ENCODE measurements at places on chromosomes 2 and 18.
A peak's percentile ranks its signal among the peaks of the same experiment; 100 is the strongest.

DNA sequence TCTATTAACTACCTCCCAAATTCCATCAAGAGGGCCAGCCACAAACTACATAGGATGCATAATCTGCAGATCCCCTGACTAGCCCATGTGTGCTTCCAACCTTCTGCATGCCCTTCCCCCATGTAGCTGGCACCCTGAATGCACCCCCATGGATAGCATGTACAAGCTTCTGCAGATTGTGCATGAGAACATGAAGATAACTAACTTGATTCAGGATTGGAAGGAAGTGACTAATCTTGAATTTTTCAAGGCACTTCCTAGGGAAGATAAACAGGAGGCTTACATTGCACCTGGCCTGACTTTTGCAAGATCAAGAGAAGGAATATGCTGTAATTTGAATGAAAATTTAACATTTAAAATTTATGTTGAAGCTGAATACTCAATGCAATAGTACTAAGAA, 66.7 kb downstream of the CDC42EP3 start:
- no peak for DNase-seq

DNA sequence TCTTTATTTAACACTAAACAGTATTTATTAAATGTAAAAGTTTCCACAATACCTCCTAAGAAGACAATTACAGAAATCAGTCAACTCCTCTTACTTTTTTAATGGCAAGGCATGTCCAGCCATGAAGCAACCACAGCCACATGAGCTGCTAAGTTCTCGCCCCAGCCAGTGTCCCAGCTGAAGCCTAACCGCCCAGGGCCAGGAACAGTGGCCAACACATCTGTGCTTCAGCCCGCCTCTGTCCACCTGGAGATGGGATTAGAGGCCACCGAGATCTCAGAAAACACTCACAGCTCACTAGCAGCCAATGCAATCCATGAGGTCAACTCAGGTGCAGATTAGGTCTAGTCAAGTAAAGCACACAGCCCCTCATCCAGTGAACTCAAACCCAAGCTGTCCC, 40.2 kb downstream of the PID1 start:
- DNase-seq = no peak

GRCh38 chr2:157891643-157892041, 15.5 kb upstream of the ACVR1 start:
- no peak for DNase-seq

DNA sequence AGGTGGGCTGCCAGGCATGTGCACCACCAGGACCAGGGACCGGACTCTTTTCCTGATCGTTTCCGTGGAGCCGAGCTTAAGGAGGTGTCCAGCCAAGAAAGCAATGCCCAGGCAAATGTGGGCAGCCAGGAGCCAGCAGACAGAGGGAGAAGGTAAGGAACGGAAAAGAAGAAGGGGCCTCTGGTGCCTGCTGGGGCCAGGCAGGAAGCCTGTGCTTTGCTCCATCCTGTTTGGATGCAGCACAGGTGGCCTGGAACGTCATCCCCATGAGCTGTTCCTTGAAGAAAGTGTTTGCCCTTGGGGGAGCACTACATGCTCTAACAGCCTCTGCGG, 33.9 kb downstream of the CNGA3 start:
- no peak for DNase-seq

- DNase-seq = no peak
These were observed 5.8 kb upstream of the TNP1 start for GRCh38 chr2:216865658-216866057.

- no peak for DNase-seq
These were observed 73.3 kb downstream of the TMEM18 start for GRCh38 chr2:603869-604268.

GRCh38 chr2:183243758-183244157, 119.5 kb downstream of the NUP35 start:
- no peak for DNase-seq

- DNase-seq = no peak
These were observed 14.2 kb downstream of the ANO7 start for GRCh38 chr2:241202681-241203080.

DNA sequence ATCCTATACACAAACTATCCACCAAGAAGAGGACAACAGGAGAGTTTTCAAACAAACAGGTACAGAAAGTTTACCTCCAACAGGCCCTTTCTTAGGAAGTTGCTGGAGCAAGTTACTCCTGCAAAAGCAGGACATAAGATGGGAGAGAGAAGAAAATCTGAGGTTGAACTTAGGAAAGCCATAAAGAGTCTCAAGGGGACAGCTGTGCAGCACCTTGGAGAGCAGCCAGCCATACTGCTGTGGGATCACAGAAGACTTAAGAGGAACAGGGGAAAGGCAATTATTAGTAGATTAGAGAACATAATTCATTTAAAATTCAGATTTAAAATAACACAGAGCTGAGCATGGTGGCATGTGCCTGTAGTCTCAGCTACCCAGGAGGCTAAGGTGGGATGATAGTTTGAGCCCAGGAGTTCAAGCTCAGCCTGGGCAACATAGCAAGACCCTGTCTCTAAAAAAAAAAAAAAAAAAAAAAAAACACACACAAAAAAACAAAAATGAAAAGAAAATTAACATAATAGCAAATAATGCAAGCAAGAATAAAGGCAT, 148.1 kb upstream of the SIX3 start:
- DNase-seq = no peak

DNA sequence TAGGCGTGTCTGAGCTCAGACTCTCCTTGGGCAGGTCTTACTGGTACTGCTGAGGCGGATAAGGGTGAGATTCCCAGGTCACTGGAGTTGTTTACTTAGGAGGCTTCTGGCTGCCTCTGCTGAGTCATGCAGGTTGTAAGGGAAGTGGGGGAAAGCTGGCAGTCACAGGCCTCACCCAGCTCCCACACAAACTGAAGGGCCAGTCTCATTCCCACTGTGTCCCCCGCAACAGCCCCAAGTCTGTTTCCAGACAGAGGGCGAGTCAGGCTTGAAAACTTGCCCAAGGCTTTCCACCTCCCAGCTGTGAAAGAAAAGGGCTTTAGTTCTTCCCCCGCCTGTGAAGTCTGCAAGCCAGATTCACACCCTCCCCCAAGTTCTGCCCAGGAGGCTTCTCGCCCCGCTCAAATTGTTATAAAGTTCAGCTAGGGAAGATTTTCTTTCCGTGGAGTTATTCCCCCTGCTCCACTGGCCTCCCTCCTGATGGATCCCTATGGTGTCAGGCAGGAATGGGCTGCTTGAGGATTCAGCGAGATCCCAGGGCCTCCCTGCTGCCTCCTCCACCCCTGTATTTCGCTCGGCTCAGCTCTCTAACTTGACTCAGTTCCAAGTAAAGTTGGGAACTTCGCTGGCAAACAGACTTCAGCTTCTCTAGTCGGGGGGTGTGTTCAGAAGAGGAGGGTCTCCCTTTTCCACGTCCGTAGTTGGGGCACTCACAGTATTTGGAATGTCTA, 248.6 kb downstream of the NR4A2 start:
- no peak for DNase-seq

- no peak for DNase-seq
These were observed 3.6 kb upstream of the MYOM1 start for GRCh38 chr18:3223356-3223755.

- no peak for DNase-seq
These were observed 225.0 kb downstream of the HRH4 start for GRCh38 chr18:24685254-24685959.

DNA sequence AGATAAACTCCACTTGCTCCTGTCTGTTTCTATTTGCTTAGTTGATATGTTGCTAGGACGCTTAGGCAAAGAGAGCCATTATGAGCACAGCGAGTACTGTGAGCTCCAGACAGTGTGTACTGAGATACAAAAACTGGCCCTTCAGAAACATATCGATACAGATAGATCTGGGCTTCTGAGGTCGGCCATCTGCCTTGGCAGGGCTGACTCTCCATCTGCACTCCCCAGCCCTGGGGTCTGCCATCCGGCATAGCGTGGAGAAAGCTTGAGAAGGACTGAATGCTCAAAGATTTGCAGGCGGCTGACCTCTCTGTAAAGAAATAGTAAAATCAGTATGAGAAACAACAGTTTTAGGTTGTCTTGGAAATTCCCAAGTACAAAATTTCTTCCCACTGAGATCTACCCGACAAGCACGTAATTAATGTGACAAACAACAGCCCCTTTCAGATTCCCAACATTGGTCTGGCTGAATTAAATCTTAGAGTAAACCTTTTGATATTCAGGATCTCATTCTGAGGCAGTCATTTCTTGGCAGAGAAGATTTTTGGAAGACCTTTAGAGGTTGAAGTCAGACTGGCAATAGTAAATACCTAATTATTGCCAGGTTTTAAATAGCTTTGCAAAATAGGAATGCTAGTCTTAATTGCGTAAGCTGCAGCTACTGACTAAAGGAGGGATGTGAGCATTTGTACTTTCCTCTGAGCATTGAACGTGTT, 127.4 kb downstream of the CHST9 start:
- no peak for DNase-seq

DNA sequence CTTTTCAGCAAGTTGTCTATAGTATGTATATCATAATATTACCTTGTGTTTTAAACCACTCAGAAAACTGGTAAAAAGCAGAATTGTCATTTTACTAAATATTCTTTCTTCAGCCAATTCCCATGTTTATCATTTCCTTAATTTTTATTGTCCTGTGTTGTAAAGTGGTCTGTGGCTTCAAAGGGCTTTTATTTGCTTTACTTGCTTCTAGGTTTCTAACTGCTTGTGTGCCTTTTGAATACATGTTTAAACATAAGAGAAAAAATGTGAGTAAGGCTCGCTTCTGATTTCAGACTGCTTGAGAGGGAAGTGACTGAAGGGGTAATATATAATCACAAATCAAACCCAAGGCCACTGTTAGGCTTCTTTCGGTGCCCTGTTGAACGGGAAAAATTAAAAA, 407.5 kb upstream of the NRP2 start:
- DNase-seq = no peak

GRCh38 chr2:71505086-71505769, 51.9 kb downstream of the DYSF start:
- DNase-seq = no peak

DNA sequence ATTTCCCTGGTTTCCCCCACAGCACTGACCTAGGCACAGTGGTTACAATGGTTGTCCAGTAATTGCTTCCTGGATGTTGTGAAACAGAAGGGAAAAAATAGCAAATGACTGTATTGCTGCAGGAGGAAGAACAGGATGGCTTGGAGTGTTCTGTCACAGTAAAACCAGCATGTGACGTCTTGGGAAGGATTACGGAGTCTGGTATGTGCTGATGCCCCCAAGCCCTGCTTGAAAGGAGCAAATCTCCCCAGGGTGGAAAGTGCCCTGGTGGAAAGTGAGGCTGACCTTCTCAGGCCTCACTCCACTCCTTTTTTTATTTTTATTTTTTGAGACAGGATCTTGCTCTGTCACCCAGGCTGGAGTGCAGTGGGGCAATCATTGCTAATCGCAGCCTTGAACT, 7.8 kb downstream of the RAB11FIP5 start:
- no peak for DNase-seq

DNA sequence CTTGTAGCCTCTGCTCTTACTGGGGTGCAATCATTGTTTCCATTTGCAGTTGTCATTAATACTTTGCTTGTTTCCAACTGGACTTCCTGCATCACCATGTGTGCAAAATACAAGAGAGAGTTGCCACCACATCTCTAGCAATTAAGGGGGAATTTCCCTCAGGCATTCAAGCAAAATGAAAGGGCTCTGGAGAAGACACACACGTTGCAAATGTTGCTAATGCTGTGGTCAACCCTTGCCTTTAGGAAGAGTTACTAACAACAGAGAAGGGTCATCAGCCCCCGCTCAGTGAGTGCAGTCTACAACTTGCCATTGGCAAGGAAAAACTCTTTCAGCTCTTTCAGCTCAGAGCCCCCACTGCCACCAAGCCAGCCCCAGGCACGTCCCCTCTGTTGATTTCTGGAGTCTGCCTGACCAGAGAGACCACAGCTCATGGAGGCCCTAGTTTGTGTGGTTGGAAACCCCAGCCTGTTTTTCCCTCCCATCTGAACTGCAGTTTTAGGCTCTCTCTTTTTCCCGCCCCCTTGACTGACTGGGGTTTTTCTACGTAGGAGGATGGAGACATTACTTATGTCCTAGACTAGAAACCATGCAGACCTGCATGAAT, 25.9 kb upstream of the GPR45 start:
- DNase-seq = no peak

DNA sequence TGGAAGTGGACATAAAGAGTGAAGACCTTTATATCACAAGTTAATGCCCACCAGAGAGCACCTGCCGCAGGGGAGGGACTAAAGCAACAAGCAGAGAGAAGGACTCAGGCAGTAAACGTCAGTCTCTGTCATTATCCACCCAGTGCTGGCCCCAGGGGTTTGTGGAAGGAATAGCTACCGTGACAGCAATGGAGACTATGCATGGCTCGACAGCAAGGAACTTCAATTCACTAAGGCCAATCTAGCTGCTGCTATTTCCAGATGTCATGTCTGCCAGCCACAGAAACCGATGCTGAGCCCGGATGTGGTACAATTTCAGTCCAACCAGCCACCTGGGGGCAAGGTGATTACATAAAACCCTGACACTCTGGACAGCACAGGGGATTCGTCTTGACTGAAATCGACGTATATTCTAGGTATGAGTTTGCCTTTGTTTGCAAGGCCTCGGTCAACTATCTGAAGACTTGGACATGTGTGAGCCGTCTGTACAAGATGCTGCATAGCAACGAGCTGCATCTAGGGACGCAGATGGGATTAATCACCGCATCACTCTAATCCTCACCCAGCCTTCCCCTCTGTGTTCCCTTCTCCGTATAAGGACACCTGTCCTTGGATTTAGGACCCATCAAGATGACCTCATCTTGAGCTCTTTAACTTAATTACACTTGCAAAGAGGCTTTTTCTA, 154.1 kb upstream of the SH3BP4 start:
- DNase-seq = no peak

GRCh38 chr2:46847726-46848412, 67.7 kb downstream of the MCFD2 start:
- no peak for DNase-seq

DNA sequence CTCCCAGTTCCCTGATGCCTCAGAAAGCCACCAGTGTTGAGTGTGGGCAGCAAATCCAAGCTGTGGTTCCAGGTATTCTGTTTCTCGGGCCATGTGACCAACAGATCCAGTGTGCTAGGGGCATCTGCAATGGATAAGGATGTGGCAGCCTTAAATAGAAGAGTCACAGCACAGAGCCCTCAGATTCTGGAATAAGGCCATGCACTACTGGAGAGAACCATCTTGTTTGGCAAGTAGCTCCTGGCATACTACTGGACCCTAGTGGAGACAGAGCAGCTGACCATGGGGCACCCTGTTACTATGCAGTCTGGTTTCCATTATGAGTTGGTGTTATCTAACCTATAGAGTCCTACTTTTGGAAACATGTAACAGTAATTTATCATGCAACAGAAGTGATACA, 53.3 kb upstream of the ZBTB7C start:
- DNase-seq = no peak

- peak; percentile 58 for DNase-seq
These were observed 214.2 kb downstream of the PTGR3 start for GRCh38 chr18:74994502-74995418.
